ENCODE measurements at places on chromosomes 12 and 14. TPM values are rescaled to one million over a fixed set of nuclear protein-coding genes. Genes with fewer than 3 reads are reported as not detected.

AACS gene
- 27.6 TPM for total RNA-seq

- no peak for DNase-seq
Observed at GRCh38 chr12:98788396-98788795, 143.3 kb downstream of the APAF1 start.

GRCh38 chr14:101219896-101220703 lies 316.6 kb upstream of the RTL1 start:
- DNase-seq = no peak

GRCh38 chr12:116366456-116366776 lies 88.9 kb upstream of the MED13L start:
- DNase-seq = no peak

MIP gene
- not detected for total RNA-seq

- no peak for DNase-seq
Observed at GRCh38 chr14:62301911-62302310, 539.7 kb downstream of the SNAPC1 start.

DNA sequence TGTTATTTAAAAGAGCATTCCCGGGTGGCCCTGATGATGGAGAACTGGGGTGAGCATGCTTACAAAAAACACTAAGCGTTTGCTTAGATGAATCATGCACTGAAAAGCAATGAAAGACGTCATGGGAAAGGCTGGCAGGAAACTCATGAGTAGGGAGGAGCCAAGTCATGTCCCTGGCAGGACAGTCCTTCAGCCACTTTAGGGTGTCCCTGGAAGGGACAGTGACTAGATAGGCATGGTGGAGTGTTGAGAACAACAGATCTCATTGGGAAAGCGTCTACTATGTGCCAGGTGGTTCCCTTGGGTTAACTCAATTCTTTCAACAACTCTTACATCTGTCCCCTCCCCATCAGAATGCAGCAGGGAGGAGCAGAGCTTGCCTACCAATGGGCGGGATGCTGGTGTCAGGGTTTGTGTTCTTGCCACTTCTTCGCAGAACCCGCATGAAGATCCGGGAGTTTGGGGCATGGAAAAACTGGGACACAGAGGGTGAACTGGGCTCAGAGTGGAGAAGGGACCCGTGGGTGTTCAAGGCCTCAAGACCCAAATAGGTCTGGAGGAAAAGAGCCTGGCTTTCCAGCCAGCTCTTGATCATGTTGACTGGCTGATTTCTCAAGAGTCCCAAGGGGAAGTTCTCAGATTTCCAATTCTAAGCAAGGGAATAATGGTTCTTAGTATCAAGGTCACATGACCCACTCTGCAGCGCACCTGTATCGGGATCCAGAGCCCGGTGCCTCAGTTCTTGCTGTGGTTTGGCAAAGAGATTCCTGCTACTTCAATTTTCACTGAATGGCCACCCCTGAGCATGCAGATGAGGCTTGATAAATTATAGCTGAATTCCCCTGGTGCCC lies 653.9 kb upstream of the TBX3 start:
- DNase-seq = no peak

PTHLH gene
- 1.8 TPM for total RNA-seq

- no peak for DNase-seq
Observed at GRCh38 chr14:74841230-74842207, 34.4 kb downstream of the PROX2 start.

NOVA1 gene
- 1.1 TPM for total RNA-seq

DNA sequence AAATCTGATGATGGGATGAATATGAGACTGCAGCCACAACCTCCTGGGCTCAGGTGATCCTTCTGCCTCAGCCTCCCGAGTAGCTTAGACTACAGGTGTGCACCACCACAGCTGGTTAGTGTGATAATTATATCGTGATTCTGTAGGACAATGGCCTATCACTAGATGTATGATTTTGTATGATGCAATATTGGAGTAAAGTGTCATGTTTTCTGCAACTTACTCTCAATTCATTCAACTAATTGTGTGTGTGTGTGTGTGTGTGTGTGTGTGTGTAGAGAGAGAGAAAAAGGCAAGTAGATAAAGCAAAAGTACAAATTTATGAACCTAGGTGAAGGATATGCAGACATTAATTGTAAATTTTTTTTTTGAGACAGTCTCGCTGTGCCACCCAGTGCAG lies 10.7 kb downstream of the RAD52 start:
- DNase-seq = no peak

- DNase-seq = no peak
Observed at GRCh38 chr12:46518169-46518568, 145.6 kb upstream of the SLC38A2 start.

NT5DC3 gene
- 26.2 TPM for total RNA-seq

VDR gene
- 4.6 TPM for total RNA-seq

DNA sequence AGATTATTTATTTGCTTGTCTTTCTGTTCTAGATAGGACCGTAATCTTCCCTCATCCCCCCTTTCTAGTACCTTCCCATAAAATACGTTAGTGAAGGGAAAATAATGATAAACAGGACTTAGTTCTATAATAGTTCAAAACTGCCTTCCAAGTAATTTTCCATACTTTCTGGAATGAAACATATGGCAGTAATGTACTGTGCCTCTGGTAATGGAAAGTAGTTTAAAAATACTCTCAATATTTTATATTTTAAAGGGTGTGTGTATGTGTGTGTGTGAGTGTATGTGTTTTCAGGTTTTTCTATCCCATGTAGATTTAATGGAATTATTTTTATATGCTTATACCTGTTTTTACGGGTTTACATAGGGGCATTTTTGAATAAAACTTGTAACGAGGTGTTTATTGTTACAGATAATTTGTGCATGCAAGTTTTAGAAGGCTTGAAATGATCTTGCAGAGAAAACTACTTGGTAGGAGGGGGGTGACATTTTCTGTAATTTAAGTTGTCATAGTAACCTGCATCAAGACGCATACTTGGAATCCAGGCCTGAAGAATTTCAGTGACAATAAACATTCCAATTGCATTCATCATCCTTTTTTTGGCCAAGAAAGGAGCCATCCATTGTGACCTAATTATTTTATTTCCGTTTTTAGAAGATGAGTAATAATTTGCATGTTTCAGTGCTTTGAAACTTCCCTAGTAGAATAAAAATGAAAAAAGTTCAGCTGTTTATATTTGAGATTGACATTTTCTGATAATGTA lies 38.9 kb downstream of the RASSF8 start:
- no peak for DNase-seq

DNA sequence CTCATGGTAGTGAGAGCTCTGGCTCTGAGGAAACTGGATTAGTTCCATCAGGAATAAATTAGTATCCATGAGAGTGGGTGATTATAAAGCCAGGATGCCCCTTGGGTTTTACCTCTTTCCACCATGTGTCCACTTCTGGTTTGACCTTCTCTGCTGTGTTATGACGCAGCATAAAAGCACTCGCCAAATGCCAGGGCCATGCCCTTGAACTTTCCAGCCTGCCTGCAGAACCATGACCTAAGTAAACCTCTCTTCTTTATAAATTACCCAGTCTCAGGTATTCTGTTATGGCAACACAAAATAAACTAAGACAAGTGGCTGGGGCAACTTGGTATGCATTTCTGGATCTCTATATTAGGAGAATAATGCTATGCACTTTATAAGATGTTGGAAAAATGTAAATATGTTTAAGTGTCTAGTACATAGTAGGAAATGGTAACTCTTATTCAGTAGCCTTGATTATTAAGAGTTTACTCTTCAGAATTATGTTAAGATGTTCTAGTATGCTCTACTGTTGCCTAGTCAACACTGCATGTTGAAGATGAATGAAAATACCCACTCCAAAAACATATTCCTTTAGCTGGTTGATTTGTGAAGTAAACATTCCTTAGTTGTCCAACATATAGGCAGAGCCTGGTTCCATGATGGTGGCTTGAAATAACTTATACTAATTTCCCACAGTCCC lies 455.6 kb upstream of the TMPO start:
- DNase-seq = no peak

DNA sequence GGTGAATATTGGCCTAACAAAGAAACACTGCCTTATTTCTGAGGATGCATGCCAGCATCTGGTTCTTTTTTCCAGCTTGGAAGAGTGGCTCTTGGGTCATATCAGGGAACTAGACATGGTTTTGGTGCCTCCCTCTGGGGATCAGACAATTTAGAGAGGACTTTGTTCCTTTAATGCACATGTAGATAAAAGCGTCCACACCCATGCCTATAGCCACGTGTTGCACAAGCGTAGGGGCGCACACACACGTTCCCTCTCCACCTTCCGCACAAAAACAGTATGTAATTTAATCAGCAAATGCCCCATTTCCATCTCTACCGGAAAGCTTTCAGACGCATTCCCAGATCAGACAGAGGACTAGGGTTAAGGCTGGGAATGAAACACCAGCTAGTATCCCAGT lies 61.7 kb upstream of the RIC8B start:
- DNase-seq = no peak

NEUROD4 gene
- total RNA-seq = not detected
